ENCODE measurements at places on chromosomes 11 and 22.

GRCh38 chr22:25219948-25220442 lies 556 bp downstream of the CRYBB2 start:
- no peak for DNase-seq

GRCh38 chr11:61742391-61742790 lies 10.0 kb upstream of the MYRF start:
- DNase-seq, result no peak

- DNase-seq, result no peak
Measured at GRCh38 chr11:120632579-120632978, 121.0 kb downstream of the GRIK4 start.

DNA sequence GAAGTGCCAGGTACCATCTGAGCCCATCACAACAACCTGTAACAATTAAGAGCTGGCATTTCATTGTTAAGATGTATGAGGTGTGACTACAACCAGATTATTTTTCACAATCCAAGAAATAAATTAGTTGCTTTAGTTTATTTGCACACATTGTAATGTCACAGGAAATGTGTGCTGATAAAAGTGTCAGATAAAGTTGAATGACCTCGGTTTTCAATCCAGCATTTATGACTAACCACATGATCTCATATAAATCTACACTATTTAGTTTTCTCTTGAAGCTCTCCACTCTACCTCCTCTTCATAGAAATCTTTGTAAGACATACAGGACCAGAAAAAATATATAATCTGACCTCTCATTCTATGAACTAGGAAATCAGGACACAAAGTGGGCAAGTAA lies 166.2 kb downstream of the PGR start:
- DNase-seq, result no peak

- DNase-seq, result peak; percentile 31
Measured at GRCh38 chr22:50058906-50059880, 1.1 kb upstream of the TTLL8 start.

DNA sequence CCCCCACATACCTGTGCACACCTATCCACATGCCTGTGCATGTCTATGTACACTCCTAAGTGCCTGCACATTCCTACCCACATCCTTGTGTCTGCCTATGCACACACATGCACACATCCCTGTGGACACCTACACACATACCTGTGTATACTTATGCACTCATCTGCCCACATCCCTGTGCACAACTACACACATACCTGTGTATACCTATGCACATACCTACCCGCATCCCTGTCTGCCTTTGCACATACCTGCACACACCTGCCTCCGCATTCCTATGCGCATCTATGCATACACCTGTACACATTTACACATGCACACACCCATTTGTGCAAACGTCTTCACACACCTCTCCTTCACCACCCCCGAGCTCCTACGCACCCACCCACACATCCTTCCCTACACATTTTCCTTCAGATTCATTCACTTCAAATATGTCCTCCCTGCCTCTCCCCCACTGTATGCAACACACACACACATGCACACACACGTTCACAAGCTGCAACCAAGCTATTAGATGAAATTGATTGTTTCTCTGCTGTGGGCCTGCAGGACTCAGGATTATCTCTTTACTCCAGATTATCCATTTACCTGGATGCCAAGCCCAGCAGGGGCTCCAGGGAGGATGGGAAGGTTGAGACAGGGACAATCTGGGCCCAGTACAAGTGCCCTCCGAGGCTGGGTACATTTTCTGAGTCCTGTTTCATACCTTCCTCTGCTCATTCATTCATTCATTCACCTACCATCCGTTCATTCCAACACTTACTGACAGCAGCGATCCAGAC lies 53.2 kb downstream of the TSPAN18 start:
- DNase-seq, result no peak

DNA sequence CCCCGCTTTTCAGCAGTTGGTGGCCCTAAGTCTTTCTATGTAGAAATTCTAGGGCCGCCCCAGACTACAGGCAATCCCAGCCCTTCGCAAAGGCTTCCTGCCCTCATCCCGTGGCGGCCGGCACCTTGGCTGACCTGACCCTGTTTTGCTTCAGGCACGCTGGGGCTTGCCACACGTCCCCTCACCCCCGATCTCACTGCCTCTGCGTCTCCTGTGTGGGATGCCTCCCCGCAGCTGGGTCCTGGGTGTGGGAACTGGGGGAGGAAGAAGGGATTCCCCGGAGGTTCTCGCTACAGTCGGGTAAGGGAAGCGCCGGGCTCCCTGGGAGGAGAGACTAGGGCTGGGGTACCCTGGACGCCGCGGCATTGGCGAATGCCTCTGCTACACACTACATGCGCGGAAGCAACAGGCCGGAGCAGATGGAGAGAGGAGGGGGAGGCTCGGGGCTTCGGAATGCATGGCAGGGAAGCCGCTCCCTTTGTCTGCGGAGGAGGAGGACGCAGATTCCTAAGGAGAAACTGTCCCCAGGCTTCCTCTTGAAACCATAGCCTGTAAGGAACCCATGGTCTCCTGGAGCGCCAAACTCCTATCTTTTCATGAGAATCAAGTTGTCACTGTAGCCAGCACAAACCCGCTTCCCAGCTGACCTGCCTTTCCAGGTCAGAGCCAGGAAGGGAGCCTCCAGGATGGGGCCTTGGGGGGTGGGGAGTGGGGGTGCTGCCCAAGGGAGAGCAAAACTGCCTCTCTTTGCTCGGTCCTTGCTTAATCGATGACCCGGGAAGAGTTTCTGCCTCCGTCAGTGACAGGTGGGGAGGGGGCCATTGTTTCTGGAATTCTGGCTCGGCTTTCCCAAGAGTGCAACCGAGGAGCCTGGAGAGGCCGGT lies 1.4 kb downstream of the DTX4 start:
- peak; percentile 28 for DNase-seq

- no peak for DNase-seq
Measured at GRCh38 chr11:108775324-108775723, 110.5 kb downstream of the DDX10 start.

DNA sequence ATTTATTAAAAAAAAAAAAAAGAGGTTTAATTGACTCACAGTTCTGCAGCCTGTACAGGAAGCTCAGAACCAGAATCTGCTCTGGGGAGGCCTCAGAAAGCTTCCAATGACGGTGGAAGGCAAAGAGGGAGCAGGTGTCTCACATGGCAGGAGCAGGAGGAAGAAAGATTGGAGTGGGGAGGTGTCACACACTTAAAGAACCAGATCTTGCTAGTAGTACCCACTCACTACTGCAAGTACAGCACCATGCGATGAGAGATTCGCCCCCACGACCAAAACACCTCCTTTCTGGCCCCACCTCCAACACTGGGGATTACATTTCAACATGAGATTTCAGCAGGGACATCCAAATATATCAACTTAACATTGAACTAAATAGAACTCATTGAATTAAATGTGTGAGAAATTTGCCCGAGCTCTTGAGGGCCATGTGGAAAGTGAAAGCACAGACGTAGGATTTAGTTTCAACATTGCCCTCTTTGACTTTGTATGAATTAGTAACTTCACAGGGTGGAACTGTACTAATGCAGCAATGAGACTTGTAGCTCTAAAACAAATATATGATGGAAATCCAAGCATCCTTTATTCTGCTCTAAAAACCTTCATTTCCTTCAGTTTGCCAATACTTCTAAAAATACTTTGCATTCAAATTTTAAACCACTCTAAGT lies 628.2 kb downstream of the FAM181B start:
- no peak for DNase-seq

DNA sequence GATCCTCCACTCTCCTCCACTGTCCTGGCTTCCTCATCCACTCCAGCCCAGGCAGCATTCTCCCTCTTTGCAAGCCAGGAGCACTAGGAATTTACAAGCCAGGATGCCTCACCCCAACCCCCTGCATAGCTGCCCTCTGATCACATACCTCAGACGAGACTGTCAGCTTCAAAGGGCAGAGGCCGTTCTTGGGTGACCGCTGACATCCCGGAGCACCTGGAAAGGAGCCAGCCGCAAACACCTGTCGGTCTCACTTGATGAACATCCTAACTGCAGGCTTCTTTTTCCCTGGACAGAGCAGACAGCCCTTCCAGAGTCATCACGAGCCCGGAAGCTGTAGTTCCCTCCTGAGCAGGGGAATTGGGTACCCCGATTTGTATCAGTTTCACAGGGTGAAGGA lies 451.3 kb upstream of the B3GAT1 start:
- no peak for DNase-seq

DNA sequence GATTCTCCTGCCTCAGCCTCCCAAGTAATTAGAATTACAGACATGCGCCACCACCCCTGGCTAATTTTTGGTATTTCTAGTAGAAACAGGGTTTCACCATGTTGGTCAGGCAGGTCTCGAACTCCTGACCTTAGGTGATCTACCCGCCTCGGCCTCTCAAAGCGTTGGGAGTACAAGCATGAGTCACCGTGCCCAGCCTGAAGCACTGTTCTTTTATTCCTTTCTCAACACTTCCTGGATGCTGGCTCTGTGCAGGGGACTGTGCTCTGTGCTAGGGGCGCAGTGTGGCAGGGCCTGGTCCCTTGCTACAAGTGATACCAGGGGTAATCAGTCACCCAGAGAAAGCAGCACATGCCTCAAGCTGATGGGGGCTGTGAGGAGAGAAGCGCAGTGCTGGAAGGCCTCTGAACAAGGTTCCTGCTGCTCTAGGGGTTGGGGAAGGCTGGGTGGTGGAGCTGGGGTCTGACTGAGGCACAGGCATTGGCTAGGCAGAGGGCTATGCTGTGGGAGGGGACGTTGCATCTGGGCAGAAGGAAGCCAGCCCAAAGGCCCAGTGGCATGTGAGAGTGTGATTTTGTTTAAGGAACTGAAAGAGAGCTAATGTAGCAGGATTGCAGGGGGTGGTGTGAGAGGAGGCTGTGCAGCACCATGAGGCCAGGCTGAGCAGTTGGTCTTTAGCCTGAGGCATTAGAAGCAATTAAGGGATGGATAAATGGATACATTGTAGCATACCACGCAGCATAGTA lies 42.5 kb downstream of the CABIN1 start:
- DNase-seq, result no peak

DNA sequence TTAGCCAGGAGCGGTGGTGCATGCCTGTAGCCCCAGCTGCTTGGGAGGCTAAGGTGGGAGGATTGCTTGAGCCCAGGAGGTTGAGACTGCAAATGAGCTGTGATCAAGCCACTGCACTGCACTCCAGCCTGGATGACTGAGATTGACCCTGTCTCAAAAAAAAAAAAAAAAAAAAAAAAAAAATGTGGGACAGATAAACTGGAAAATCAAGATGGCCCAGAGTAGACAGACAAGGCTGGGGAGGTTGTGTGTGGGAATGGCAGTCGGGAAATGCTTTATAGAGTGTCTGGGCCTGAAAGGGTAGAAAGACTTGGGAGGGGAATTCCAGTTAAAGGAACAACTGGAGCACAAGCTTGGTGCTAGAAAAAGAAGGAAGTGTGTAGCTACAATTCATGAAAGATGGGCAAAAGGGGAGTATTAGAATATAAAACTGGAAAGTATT lies 18.2 kb upstream of the WDR74 start:
- no peak for DNase-seq

- DNase-seq, result no peak
Measured at GRCh38 chr11:64754919-64755662, 4.7 kb downstream of the PYGM start.

GRCh38 chr22:42430528-42431125 lies 1.6 kb downstream of the NFAM1 start:
- DNase-seq, result no peak

DNA sequence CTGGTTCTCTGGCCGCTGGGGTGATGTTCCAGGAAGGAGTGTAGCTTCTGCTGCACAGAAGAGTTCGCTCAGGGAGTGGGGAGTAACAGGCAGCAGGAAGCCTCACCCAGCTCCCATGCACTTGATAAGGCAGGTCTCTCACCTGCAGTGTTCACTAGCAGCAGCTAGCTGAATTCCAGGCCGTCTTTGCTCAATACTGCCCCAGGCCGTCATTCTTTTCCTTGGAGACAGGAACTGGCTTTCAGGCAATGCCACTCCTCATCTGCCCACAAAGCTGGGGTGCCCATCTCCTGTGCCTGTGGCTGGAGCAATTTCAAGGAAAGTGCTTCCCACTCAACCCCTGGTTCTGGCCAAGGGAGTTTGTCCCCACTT lies 66.1 kb downstream of the ARHGAP42 start:
- DNase-seq, result no peak

GRCh38 chr11:100185588-100185987 lies 501.5 kb upstream of the ARHGAP42 start:
- no peak for DNase-seq

GRCh38 chr22:39152511-39153219 lies at the start of gene CBX7:
TSS of gene CBX7 (minus strand) at chr22:39152680. CDS start at chr22:39152444, 236 bp downstream.
- DNase-seq, result peak; percentile 79

DNA sequence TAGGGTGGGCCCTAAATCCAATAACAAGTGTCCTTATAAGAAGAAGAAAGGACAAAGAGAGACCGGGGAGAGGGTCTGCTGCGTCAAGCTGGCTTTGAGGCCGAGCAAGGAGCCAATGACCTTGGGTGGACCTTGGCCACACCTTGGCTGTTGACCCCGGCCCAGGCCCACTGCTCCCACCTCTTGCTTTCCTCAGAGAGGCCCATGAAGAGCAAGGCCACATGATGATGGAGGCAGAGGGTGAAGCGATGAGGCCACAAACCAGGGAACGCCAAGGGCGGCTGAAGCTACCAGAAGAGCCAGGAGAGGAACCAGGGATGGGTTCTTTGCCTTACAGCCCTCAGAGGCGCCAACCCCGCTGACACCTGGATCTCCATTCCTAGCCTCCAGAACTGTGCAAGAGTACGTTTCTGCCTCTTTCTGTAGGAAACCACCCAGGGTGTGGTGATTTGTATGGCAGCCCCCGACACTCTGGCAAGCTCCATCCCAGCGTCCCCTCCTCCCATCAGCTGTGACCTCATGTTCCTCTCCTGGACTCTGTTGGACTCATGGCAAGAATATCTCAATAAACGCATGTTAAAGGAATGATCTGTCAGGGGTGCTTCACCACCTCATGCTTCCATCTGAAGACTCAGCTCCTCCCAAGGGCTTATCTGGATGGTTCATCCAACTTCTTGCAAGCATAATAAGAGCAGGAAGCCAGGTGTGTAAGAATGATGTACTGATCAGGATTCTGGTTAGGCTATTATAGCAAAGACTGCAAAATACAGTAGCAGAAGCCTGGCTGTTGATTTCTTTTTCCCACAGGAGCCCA lies 41.6 kb upstream of the LINC01488 start:
- DNase-seq, result peak; percentile 40

DNA sequence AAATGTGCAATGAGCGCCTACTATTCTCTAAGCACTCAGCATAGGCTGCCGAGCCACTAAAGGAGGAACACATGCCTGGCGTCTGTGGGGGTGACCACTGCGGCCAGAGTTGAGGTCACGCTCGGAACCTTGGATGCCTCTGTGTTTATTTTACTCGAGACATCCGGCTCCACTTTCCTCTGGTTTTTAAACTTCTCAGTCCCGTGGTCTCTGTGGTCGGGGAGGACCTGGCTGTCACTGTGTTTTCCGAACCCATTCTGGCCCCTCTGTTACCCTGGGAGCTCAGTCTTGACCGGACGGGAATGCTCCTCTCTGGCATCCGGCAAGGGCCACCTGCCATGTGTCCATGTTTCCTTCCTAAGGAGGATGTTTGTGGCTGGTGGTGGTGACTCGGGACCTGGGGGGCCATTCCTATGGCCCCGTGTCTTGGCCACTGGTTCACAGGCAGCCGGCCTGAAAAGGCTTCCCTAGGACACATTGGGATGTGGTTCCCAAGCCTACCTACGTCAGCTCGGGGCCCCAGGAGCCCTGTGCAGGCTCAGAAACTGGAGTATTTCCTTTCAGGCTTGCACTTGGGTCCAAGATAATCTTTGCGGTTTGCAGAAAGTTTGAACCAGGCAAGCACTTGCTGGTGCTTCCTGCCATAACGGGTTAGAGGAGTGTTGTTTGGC lies 46.7 kb upstream of the PARVG start:
- DNase-seq, result peak; percentile 60

GRCh38 chr11:68066742-68067141 lies 27.9 kb downstream of the TCIRG1 start:
- DNase-seq, result no peak

- peak; percentile 32 for DNase-seq
Measured at GRCh38 chr11:9399466-9399865, 15.0 kb downstream of the IPO7 start.

All from fibroblast of upper back skin (primary cell).